ENCODE measurements at places on chromosomes 6 and 20.

DNA sequence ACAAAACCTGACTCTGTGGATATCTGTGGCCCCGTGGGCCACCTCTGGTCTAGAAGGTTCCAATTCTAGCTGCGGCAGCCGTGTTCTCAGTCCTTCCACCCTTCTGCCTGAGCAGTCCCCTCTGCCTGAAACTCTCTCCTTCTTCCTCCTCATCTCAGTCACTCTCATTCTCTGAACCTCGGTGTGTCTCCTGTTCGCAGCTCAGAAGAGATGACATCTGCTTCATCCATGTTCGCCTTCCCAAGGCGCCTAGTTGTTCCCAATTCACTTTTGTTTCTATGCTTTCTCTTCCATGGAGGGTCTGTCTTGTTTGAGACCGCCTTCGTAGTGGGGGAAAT is 95.5 kb downstream of the CEBPB start:
- DNase-seq, result no peak

GRCh38 chr6:66291905-66292304 is 584.9 kb upstream of the EYS start:
- no peak for DNase-seq

DNA sequence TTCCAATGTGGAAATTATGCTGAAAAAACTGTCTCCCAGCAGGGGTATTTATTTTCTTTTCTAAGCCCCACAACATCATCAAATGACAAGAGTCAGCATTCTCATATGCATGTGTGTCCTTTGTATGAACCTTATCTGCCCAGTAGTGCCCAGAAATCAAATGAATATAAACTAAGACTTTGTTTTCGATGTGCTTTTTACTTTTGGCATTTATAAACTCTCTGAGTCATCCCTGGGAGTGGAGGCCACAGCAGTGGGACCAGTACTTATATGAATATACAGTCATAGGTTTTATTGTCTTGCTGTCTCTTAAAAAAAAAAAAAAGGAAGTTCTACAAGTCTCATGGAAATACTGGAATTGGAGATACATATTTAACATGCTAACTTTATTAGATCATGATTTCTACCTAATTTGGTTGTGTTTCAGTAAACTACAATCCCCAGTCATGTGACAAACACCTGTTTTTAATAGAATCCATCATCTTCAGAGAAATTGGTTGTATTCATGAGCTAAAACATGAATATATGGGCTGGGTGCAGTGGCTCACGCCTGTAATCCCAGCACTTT is 99.2 kb upstream of the TMEM181 start:
- DNase-seq, result no peak

DNA sequence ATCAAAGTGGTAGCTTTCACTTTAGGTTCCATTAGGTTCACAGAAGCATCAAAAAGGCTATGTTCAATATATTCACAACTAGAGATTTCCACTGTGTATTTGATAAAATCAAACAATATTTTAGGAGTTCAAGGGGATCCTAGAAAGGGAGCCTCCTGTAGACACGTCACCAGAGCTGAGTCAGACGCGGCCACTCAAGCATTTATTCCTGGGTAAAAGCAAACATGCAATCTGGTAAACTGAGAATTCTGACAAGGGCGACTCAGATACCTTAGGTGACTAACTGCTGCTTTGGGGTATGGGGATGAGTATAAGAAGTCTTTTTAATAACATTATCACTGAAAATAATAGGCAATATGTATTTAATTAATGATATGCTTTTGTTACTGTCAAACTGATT is 118.7 kb upstream of the HMGN3 start:
- DNase-seq, result no peak

DNA sequence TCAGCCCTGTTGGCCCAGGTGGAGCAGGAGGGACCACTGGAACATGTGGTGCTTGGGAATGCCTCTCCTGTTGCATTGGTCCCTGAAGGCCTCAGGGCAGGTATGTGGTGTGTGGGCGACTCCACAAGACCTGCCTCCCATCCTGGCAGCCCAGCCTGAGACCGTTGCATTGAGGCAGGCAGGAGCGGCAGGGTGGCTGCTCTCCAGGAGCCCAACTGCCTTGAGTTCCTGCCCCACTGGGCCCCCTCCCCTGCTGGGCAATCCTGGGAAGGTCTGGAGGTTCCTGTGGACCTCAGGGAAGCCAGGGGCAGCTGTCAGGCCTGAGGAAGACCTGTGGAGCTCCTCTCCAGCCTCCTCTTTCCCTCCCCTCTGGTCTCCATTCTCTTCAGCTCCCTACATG is 19.8 kb downstream of the MAVS start:
- no peak for DNase-seq

- DNase-seq, result no peak
Observed at GRCh38 chr6:71262914-71263313, 25.7 kb upstream of the OGFRL1 start.

DNA sequence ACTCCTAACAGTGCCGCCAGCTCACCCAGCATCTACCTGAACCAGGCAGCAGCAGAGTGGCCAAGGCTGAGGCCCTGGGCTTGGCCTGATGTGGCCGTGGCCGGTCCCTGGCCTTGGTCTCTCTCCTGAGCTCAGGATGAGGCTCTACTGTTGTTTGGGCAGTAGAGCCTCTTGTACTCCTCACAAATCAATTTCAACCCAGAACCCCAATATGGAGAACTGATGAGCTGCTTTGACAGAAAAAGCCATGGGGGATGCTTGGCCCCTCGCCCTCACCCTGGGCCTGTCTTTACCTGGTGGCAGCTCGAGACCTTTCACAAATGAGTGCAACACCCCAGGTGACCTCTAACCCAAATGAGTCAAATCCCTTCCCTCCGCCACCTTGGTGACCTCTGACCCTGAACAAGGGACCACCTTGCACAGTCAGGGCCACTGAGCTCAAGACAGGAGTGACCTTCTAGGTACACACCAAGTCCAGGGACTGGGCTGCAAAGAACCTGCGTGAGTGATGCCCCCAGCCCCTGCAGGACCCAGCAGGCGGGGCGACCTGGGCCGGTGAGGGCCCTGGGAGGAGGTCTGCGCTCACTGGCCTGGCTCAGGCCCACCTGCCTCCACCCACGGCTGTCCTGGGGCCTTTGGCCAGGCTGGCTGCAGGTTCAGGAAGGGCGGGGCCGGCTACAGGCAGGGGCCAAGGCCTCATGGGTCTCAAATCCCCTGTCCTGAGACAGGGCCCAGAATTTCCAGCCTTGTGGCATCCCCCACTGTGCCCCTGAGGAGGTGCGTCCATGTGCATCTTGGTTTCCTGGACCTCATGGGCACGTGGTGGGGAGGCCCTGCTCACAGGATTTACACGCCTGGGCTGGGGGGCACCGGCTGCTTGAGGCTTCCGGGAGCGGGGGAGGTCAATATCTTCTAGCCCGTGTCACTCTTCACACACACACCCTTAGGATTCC is 30.2 kb downstream of the PSMG4 start:
- no peak for DNase-seq

- no peak for DNase-seq
Observed at GRCh38 chr20:1499528-1500420, 8.6 kb upstream of the SIRPB2 start.

GRCh38 chr20:20034486-20034885 is 17.3 kb downstream of the NAA20 start:
- no peak for DNase-seq

- no peak for DNase-seq
Observed at GRCh38 chr6:6599468-6599873, 11.0 kb downstream of the LY86 start.

- no peak for DNase-seq
Observed at GRCh38 chr6:37041521-37041920, 36.1 kb downstream of the FGD2 start.

GRCh38 chr6:116370760-116371119 is at the start of gene DSE:
DSE (plus strand) TSS chr6:116370947; CDS start chr6:116399251, 28,304 bp downstream.
- DNase-seq, result peak; percentile 54

- no peak for DNase-seq
Observed at GRCh38 chr6:45917439-45917838, 98.2 kb downstream of the CLIC5 start.

Measured in activated T-cell treated with anti-CD3 and anti-CD28 coated beads, Interleukin-2, amount 50 U/mL, for 48 hours (primary cell).